ENCODE measurements at places on chromosomes 12 and 14.
A peak's percentile ranks its signal among the peaks of the same experiment; 100 is the strongest.

DNA sequence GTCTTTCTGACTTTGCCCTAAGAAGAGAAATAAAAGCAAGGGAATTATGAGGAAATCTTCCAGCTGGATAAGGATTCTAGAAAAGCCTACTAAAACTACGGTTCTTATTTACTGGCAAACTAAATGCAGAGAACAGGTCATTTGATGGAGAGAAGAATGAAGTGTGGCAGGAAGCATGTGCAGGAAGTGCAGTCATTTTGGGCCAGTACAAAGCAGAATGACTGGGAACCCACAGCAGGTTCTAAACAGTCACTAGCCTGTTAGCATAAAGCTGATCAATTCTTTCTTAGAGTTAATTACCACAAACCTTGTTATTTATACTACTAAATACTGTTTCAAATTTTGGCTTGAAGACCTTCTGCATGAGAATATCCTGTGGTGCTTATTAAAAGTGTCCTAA lies 36.7 kb downstream of the CFAP54 start:
- no peak for DNase-seq

DNA sequence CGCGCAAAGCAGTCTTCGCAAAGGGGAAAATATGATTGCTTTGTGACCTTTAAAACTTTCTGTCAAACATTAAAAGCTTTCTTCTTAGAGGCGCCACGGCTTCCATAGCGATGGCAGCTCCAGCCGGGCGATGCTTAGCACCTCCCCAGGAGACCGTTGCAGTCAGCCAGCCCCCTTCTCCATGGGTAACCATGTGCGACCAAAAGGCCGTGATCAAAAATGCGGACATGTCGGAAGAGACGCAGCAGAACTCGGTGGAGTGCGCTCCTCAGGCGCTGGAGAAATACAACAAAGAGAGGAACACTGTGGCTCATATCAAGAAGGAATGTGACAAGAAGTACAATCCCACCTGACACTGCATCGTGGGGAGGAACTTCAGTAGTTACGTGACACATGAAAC lies 12.7 kb upstream of the STON2 start:
- DNase-seq = no peak

DNA sequence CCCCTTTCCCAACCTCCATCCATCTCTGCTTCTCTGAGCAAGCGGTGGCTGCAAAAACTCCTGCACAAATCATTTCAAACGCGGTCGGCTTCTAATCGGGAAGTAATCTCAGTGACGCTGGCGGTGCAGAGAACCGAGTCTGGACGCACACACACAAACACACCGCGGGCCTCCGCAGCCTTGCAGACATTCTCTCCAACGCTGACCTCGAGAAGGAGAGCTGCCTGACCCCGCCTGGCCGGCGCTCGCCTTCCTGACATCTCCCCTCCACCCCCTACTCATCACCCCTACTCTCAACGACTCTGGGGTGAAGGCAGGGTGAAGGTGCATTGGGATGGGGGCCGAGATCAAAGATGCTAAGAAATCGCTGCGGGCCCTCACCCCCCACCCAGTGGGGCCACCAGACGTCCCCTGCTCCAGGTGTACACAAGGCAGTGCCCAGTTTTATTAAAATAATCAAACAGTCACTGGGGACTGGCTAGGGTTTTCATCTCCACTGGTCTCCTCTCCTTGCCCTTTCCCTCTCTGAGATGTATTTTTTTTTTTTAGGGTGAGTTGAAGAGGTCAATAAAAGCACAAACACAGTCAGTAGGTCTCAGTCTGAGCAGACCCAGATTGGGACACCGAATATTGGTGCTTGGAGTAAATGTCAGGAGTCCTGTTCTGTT lies 506 bp upstream of the TBX5 start:
- no peak for DNase-seq

DNA sequence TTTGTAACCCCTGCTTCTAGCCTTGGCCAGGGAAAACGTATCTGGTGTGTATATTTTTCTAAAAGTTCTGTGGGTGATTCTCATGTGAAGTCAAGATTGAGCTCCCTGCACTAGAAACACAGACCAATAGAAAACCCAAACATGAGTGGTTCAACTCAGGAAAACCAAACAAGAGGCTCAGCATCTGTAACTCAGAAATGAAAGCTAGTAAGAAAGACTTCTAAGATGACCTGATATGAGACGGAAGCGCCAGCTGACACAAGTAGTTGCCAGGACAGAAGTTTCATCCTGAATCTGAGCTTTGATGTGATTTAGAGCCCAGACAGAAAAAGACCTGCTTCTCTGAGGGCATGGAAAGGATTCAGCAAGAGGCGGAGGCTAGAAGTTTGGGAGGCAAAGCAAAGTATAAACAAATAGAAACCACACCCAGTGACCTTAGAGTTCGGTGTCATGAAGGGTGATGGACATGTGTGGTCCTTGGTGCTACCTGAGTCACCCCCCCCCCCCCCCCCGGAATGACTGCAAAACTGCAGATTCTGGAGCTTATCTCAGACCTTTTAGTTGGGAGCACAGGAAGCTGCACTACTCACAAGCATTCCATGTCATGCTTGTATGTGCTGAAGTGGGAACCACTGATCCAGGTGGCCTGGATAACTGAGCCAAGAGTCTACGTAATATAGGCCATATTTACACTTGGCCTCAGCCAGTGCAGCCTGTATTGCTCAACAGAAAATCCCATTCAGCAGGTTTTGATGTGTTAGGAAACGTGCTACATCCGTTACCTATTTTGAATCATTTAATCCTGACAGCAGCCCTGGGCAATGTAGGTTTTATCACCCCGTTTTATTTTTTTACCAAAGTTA lies 191.3 kb downstream of the ANO6 start:
- DNase-seq = no peak

DNA sequence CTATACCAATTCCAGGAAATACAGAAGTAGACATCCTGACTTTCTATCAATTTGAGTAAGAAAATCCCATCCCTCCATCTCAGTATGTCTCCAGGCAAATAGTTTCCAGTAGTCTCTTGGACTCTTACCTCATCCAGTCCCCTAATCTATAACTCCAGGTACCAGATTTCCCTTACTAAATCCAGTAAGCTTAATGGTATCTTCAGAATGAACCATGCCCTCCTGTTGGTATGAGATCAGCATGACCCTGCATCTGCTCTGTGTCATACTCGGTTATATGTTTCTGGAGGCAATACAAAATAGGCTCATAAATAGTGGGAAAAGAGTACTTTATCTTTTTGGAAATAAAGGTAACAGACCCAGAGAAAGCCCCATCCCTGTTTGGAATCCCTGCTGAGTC lies 18.4 kb downstream of the PIGH start:
- DNase-seq = no peak

- no peak for DNase-seq
Observed at GRCh38 chr12:48997719-48998496, 1.3 kb downstream of the DDN start.

DNA sequence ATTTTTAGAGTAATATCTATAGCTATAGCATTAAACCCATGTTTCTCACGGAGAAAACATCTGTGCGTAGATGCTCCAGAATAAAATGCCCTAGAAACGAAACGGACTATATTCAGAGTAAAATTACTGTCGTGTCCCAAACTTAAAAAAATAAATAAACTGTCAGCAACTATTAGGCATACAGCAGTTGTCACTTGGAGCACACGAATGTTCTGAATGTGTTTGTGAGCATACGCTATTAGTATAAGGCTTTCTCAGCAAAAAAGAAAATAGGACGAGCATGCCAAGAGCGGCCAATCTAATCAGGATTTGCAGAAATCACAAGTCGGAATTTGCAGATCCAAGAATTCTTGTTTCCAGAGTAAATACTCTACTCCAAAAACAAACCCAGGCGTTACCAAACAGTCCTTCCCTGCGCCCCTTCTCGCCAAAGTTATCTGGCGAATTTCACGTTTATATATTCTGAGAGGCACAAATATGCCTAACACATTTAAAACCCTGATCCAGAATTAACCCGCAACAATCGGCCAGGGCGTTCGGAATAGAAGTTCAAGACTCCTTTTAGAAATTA lies 836 bp downstream of the PTPN21 start:
- DNase-seq = no peak

GRCh38 chr12:129532082-129532481 lies 371.7 kb downstream of the TMEM132D start:
- no peak for DNase-seq

DNA sequence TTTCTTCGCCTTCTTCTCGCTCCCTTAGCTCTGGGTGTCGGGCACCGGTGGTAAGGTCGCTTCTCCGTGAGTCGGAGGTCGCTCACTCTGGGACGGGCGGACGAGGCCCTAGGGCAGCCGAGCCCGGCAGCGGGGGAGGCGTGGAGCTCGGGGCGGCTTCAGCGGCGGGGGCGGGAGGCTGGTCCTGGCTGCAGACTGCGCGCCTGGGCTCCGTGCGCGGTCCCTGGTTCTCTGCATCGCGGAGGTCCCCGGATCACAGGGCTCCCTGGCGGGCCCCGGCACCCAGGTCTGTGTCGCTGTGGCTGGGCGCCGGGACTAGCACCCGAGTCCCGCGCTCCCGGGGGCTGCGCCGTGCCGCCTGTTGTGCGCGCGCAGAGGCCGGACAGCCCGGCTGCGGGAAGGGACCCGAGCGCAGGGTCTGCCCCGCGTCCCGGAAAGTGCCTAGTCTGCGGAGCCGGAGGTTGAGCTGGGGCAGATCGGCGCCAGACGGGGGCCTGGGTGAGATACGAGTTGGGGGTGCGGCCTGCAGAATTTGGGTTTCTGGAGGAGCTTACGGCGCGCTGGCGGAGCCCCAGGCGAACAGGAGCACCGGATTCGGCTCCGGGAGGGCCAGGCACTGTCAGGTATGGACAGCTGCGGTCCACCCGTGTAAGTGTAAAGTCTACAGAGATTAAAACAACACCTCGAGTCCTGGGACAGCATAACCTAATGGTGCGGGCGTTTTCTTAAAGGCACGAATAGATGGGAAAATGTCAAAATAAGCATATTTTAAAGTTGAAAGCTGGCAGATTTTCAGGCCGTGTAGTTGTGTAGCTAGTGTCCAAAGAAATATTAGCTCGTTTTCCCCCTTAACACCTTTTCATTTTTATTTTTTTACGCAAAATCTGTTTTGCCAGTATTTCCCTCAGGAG lies 713 bp downstream of the FRMD6 start:
- DNase-seq = peak; percentile 79

DNA sequence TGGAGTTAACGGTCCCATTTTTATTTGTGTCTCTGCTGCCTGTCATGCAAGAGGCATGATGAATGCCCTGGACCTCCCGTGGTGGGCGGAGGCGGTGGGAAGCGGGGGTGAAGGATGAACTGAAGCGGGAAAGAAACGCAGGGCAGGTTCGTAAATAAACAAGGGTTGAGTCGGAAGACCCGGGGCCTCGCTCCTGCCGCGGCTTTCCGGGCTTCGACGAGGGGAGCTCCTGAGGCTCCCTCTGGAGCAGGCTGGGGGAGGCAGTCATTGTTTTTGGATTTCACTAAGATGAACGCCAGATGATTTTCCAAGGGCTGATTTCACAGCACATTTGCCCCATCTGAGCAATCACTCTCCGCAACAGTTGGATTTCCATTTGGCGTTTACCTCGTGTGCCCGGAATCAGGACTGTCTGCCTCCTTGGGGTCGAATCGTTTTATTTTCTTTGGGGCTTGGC lies 130.2 kb downstream of the SLC38A6 start:
- DNase-seq = no peak

DNA sequence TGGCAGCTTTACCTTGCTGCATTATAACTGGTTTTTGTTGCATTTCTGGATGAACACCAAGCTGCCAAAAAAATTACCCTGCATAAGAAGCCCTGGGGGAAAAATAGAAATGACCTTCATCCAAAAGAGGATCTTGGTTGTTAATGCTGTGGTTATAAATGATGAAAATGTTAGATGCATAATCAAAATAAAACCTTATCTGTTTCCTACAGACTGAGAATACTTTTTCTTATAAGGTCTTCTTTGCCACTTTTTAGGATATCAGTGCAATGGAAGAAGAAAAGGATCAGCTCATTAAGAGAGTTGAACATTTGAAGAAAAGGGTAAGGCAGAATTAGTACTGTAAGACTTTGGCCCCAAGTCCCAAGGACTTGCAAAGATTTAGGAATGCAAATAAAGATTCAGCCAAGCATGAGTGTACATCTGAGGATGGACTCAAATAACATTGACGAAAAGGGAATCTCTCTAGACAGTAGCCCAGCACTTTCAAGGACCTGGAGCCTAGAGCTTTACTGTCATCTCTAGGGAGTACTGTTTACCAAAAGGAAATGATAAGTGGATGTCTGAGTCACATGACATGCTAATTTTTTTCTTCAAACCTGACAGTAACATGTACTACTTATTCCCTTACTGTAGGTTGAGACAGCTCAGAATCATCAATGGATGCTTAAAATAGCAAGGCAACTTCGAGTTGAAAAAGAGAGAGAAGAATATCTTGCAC lies 10.7 kb downstream of the IFT81 start:
- DNase-seq = no peak

GRCh38 chr14:75452324-75452723 lies 24.5 kb downstream of the JDP2 start:
- DNase-seq = no peak

DNA sequence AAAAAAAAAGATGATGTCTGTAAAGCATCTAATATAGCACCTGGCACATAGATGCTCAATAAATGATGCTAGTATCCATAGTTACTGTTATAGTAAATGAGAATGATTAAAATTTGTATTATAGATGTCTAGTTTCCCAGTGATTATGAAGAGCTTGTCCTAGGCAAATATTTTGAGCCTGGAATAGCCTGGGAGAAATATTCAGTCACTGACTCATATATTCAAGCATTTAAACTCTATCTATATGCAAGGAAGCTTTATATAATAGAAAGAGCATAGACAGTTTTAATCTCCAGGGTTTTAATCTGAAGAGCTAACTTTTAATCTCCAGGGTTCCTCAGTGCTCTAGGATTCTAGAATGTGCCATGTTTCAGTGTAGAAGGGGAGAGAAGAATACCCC lies 91.5 kb upstream of the VASH1 start:
- no peak for DNase-seq

DNA sequence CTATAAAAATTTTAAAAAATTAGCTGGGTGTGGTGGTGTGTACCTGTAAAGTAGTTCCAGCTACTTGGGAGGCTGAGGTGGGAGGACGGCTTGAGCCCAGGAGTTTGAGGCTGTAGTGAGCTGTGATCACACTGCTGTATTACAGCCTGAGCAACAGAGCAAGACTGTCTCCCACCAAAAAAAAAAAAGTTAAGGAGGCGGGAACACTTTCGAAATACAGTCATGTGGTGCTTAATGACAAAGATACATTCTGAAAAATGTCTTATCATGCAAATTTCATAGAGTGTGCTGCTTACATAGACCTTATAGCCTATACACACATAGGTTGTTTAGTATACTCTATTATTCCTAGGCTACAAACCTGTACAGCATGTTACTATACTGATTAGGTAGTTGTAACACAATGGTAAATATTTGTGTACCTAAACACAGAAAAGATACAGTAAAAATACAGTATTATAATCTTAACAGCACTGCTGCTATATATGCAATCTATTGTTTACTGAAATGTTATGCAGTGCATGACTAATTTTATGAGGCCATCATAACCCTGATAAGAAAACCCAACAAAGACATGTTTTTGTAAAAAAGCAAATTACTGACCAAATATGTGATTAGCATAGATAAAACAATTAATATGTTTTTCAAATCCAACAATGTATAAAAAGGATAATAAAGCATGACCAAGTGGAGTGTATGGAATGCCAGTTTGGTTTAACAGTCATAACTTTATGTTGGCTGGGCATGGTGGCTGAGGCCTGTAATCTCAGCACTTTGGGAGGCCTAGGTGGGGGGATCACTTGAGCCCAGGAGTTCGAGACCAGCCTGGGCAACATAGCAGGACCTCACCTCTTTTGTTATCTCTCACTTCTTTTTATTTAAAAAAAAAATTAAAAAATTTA lies 11.4 kb downstream of the EIF2S1 start:
- no peak for DNase-seq

GRCh38 chr12:123264642-123265041 lies 7.0 kb downstream of the CDK2AP1 start:
- DNase-seq = no peak

Measured in NCI-H1105 (cell line).